ENCODE measurements at places on chromosomes 11 and 22.

GRCh38 chr11:6687876-6688275, 4.7 kb upstream of the MRPL17 start:
- no peak for DNase-seq

DNA sequence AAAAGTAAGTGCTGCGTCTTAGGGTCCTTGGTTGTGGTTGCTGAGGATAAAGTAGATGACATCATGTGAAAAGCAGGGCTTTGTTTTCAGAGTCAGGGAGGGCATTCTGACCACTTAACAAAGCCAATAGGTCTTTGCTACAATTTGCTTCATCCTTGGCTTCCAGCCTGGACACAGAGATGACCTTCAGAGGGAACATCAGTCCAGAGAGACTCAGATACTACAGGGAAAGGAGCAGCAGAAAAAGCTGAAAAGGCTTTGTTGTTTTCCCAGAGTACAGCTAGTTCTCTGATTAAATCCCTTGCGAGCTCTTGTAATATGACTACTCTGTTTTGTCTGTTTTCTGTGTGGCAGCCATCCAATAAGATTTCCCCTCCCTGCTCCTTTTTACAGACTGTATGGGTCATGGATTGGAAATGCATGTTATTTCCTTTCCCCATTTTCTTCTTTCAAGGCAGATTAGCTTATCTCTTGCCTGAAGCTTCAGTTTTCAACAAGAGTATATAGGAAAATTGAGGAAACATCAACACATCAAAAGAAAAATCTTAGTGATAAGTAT, 31.9 kb downstream of the ATG13 start:
- no peak for DNase-seq

GRCh38 chr22:26276529-26277160, 107.4 kb downstream of the SEZ6L start:
- no peak for DNase-seq

- no peak for DNase-seq
These were observed 267.0 kb downstream of the TBC1D22A start for GRCh38 chr22:47029244-47030074.

- no peak for DNase-seq
These were observed 22.1 kb downstream of the PRDM11 start for GRCh38 chr11:45168366-45169130.

DNA sequence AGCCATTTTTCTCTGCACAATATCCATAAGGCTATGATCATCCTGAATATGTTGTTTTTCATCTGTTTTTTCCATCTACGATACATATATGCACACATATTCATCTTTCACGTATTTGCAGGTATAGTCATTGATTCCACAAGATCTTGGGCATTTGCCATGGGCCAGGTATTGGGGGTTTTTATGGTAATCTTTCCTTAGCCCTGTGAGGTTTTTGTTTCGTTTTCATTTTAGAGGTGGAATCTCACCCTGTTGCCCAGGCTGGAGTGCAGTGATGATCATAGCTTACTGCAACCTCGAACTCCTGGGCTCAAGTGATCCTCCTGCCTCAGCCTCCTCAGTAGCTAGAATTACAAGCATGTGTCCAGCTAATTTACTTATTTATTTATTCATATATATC, 20.0 kb downstream of the CD6 start:
- DNase-seq = no peak

- no peak for DNase-seq
These were observed 97.1 kb downstream of the MPPED2 start for GRCh38 chr11:30489076-30489475.

DNA sequence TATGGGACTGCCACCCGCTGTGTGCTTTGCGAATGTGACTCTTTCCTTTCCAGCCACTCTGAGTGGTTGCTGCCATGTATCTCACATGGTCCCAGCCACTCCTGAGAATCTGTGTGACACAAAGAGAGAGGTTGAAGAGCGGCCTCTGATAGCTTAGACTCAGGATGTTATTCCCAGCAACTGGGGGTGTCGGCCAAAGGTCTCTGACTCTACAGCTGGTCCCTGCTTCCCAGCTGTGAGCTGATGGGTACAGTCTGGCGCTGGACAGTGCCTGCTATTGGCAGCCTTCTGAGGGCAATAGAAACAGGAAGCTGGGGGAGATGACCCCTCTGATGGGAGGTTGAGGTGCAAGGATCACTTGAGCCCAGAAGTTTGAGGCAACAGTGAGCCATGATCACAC, 105.1 kb downstream of the RRAS2 start:
- DNase-seq = no peak

DNA sequence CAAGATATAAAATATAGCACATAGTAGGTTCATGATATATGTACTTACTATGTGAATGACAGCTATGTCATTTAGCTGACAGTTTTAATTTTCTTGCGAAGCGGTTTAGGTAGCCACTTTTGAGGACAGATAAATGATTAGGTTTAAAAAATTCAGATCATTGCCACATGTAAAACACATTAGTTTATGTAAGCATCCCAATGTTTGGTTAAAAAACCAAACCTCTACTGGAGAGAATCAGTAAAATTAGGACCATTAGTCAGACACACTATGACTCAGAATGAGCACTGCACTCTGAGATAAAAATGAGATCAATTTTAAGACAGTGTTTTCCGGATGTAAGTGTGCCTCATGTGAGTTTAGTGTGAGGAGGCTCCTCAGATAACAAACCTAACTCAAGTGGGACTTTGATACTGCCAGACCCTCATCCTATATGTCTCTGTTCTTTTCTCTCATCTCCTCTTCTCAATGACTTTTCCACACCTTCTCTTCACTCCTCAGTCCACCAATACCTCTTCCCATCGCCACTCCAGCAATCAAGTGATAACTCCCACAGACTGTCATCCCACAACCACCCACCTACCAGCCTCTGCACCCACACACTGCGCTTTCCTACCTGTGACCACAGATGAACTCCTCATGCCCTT, 6.8 kb upstream of the OR2AT4 start:
- no peak for DNase-seq

DNA sequence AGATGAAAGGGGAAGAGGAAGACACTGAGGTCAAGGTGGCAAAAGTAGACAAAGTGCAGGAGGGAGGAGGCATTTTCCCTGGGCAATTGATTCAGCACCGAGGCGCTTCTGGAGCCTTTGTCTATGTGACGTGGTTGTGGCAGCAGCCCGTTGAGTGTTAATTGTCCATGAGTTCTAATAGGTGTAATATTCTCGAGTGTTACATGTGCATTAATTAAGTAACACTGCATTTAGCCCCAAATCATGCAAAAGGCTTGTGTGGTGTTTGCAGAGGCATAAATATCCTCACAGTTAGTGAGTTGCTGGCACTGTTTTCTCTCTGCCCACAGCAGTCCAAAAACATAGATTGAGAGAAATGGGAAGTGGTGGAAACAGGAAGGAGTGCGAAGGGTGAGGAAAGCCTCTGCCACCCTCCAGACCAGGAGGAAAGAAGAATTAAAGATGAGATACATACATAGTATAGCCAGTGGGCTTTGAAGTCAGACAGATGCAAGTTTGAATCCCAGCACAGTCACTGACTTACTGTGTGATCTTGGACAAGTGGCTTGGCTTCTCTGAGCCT, 361.2 kb downstream of the MN1 start:
- no peak for DNase-seq

- no peak for DNase-seq
These were observed 47.8 kb downstream of the SPATA19 start for GRCh38 chr11:133797554-133797953.

GRCh38 chr22:17648569-17648968, 10.0 kb downstream of the BCL2L13 start:
- no peak for DNase-seq
